ENCODE measurements at places on chromosomes 4 and X.

DNA sequence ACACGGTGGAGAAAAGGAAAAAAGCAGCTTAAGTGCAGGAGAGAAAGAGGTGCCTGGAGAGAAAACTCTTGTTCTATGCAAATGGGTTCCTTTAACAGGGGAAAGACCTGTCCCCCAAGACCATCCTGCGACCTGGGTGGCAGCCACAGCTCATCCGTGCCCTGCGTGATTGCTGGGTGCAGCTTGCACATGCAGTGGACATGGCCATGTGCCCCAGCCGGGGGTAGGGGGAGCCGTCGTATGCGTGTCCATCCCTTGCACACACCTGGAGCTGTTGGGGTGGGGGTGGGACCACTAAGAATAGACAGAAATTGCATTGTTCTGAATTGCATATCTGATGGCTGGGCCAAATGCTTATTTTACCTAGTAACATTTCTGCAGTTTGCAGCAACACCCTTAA, 171.9 kb downstream of the GUCY2F start:
- no peak for DNase-seq

DNA sequence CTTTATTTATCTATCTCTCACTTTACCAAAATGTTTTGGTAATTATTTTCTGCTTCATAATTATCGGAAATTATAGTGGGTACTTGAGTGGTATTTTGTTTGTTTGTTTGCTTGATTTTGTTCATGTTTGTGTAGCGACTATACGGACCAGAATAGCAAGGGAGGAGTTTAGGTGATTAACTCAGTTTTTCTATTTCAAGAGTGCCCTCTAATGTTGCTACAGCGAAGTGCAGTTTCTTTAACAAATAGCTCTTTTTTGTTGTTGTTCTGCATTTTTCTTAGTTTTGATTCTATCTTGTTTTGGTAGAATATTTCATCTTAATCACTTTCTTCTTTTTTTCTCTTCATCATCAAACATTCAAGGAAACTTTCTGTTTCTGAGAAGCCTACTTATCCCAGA, 40.8 kb upstream of the QRFPR start:
- DNase-seq, result no peak

DNA sequence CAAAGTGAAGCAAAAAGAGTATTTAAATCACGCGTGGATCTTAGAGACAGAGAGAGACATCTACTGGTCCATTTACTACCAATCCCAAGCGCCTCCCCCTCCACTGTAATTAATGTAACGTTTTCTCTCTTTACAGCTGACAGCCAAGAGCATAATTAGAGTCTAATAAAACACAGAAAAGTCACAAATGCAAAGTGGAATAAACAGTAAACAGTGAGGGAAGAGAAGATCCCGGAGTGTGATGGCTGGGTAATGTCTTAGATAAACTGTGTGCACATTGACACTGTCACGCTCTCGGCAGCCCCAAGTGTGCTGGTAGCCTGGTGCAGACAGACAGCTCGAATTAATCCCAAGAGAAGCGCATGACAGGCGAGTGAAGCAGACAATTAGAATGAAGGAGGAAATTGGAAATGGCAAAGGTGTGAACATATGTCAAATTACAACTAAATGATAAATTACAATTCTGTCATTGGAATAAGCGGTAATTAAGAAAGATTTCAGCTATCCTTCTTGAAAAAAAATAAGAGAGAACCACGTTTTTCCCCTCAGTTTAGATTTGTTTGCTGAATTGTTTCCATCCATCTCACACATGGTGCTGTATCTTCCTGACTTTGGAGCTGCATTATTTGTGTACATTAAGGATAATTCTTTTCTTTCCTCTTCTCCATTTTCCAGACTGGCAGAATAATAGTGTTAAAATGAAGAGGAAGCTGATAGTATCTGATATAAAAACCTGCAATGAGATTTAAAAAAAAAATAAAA, 100.1 kb downstream of the CXXC4 start:
- DNase-seq, result peak; percentile 88

DNA sequence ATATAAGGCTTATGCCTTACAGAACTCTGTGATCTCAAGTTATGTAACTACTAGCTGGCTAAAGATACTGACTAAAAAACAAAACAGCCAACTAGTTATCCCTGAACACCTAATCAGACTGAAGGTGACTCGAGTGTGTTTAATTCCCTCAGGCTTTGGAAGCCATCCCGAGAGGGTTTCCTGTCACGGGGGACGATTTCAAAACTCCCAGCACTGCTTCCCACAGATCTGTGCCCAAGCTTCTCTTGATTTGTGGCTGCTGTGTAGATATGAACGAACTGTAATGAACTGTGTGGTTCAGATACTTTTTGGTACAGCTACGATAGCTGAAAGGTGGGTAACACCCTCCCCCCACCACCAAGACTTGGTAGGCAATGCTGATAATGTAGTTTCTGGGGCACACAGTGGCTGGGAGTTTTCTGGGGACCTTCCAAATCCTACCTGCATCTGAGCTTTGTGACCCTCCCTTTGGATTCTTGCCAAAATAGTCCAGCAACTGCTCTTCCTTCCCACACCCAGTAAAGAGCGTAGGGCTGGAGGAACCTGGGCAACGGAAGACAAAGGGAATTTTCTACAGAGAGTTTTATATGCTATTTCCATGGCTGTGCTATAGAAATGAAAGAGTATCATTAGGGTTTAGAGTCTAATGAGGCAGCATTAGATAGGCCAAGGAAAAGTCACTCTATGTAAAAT, 148.8 kb downstream of the MGST2 start:
- DNase-seq, result peak; percentile 23

DNA sequence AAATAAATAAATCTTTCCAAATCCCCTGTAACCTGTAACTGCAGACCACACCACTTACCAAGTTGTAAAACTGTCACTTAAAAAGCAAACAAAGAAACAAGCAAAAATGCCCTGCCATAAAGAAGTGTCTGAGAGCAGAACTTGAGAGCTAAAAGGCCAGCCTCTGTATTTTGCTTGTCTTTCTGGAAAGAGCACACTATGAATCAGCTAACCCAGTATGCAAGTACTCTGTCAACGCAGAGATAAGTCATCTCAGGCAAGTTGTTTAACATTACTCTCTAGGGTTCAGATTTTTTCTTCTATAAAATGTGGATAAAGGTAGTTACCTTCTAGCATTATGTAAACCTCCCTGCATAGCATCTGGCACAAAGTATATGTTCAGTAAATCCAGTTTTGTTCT, 134.8 kb downstream of the HS3ST1 start:
- DNase-seq, result no peak

- DNase-seq, result no peak
Measured at GRCh38 chr4:143489106-143489505, 24.4 kb upstream of the SMARCA5 start.

GRCh38 chrX:47563801-47564315, 2.9 kb downstream of the ARAF start:
- DNase-seq, result no peak

GRCh38 chrX:68939868-68940267, 111.0 kb downstream of the EFNB1 start:
- no peak for DNase-seq

- DNase-seq, result no peak
Measured at GRCh38 chr4:151459375-151459774, 50.4 kb downstream of the FHIP1A start.

GRCh38 chr4:14984448-14984847, 17.8 kb upstream of the CPEB2 start:
- DNase-seq, result no peak

DNA sequence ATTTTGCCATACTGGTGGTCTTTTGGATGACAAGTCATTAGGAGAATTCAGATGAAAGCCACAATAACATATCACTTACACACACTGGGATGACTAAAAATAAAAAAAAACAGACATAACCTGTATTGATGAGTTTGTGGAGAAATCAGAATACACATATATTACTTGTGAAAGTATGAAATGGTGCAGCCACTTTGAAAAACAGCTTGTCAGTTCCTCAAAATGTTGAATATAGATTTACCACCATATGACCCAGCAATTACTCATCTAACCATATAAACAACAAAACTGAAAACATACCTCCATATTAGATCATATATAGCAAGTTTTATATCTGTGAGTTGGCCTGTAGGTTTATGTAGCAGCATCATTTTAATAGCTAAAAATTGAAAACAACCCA, 608.7 kb downstream of the TLL1 start:
- DNase-seq, result no peak

GRCh38 chr4:48271626-48272025, 2.0 kb upstream of the TEC start:
- no peak for DNase-seq

- DNase-seq, result no peak
Measured at GRCh38 chr4:76716020-76716419, 181.9 kb downstream of the SOWAHB start.

- no peak for DNase-seq
Measured at GRCh38 chr4:127364397-127364796, 268.4 kb upstream of the INTU start.

DNA sequence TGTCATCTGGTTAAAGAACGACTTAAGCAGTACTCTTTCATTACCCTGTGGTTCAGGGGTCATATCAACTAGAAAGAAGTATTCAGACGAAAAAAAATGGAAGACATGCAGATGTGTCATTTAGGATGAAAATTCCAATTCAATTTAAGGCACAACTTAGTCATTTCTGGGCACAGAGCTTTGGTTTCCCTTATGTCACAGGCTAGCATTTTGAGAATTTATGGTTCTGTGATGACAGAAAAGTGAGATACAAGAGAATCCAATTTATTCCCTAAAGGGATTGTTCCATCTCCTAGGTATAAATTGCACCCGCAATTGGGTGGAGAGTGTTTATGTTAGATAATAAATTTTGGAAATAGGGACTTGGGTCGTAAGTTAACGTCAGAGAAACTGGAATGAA, 306.6 kb downstream of the STK32B start:
- DNase-seq, result no peak

- DNase-seq, result no peak
Measured at GRCh38 chr4:109821185-109821584, 5.6 kb downstream of the GAR1 start.

DNA sequence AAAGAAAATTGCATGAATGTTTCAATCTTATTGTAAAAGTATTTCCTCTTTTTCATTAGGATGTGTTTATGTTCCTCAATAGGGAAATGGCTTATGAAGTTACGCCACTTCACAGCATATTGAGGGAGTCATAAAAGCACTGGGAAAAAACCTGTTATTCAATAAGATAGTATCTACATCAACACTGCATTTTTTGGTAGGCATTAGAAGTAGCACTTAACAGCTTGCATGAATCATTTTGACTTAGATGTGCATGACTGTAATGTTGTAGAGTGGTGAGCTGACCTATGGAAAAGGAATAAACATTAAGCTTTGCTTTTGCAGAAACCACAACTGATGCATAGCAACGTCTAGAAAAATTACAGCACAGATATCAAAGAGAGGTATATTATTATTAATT, 111.2 kb upstream of the GRXCR1 start:
- no peak for DNase-seq

- DNase-seq, result peak; percentile 79
Measured at GRCh38 chr4:140308366-140309123, 64.9 kb upstream of the SCOC start.

- peak; percentile 85 for DNase-seq
Measured at GRCh38 chr4:153573881-153574802, 108.0 kb downstream of the TMEM131L start.

- no peak for DNase-seq
Measured at GRCh38 chr4:80011636-80012236, 61.3 kb downstream of the ANTXR2 start.

- no peak for DNase-seq
Measured at GRCh38 chr4:85724791-85725563, 250.0 kb downstream of the ARHGAP24 start.

GRCh38 chr4:14284578-14284977, 657.1 kb upstream of the BOD1L1 start:
- no peak for DNase-seq

DNA sequence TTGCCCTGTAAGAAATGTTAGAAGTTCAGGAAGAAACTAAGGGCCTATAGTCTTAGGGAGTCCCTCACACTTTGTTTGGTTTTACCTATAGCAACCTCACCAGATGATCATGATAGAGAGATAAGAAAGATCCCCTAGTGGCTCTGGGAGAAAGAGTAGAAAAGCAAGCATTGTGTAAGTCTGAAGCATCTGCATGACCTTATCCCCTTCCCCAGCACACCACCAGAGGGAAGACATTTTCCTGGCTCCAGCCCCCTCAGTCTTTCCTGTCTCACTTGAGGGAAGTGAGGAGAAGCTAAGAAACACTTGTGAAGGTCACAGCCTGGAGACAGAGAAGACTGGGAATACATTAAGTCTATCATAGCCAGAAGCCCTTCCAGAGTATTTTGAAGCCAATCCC, 154.0 kb downstream of the EVC2 start:
- DNase-seq, result no peak

- DNase-seq, result no peak
Measured at GRCh38 chr4:18397681-18398390, 376.3 kb upstream of the LCORL start.

GRCh38 chr4:15521442-15522039, 51.9 kb downstream of the CC2D2A start:
- no peak for DNase-seq

- DNase-seq, result no peak
Measured at GRCh38 chr4:106541253-106541652, 172.7 kb upstream of the GIMD1 start.

- DNase-seq, result no peak
Measured at GRCh38 chrX:16604337-16604736, 45.6 kb upstream of the S100G start.

- peak; percentile 39 for DNase-seq
Measured at GRCh38 chr4:176340871-176341685, 21.3 kb downstream of the SPCS3 start.

GRCh38 chrX:21959362-21960051, 19.0 kb downstream of the SMS start:
- DNase-seq, result no peak

- no peak for DNase-seq
Measured at GRCh38 chrX:19772096-19772821, 115.1 kb downstream of the SH3KBP1 start.

DNA sequence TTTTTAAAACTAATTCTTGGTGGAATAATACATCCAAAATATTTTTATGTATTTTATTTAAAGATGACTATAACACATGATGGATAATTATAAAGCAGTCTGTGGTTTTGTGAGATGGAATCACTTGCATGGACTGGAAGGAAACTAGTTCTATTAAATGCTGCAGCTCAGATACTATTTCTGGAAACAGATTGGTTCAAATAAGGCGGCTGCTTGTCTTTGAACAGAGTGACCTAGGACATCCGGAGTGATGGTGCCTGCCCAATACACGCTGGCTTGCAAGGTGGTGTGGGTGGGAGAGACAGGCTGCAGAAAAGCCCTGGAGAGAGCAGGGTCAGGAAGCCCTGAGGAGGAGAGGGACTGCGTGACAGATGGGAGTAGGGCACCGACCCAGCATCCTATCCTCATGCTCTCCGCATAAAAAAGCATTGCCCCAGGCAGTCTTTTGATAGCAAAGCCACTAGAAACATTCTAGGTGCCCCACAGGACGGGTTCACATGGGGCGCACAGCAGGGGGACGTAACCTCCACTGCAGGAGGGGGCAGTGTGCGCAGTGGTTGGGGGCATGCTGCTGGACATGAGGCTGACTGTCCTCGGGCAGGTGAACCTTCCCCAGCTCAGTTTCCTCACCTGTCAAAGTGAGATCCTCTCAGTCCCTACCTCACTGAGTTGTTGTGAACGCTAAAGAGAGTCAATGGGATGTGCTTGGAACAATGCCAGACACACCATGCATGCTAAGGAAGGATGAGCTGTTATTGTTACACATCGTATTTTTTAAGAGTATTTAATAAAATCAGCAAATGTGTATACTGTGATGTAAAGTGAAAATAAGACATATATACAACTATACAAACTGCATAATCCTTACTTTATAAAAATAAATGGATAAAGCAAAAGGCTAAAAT, 71.3 kb downstream of the EVC2 start:
- DNase-seq, result no peak

- DNase-seq, result no peak
Measured at GRCh38 chrX:43707812-43708548, 51.9 kb downstream of the MAOA start.
